ENCODE measurements at places on chromosomes 16 and 17.

GRCh38 chr17:61117983-61118382, 281.7 kb upstream of the TBX2 start:
- DNase-seq = no peak

GRCh38 chr17:62966426-62967204, 580 bp downstream of the TANC2 start:
- peak; percentile 26 for DNase-seq

GRCh38 chr16:62738666-62739460, 702.6 kb upstream of the CDH8 start:
- no peak for DNase-seq

GRCh38 chr17:28031174-28031573, 11.3 kb upstream of the NLK start:
- DNase-seq = no peak

DNA sequence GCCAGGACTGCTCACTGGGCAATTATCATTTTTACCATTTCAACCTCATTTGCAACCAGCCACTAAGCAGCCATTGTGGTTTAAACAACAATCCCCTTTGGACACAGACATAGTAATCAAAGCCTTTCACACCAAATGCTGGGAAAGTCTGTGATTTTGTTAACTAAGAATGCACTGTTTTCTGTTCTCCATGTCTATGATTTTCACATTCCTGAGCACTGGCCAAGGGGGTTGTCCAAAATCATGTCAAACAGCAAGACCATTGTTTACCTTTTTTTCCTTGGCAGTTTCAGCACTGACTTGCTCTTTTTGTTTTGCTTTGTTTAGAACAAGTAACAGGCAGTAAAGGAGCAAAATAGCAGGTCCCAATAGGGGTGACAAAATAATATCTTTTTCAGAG, 106.3 kb upstream of the SIAH1 start:
- peak; percentile 77 for DNase-seq

DNA sequence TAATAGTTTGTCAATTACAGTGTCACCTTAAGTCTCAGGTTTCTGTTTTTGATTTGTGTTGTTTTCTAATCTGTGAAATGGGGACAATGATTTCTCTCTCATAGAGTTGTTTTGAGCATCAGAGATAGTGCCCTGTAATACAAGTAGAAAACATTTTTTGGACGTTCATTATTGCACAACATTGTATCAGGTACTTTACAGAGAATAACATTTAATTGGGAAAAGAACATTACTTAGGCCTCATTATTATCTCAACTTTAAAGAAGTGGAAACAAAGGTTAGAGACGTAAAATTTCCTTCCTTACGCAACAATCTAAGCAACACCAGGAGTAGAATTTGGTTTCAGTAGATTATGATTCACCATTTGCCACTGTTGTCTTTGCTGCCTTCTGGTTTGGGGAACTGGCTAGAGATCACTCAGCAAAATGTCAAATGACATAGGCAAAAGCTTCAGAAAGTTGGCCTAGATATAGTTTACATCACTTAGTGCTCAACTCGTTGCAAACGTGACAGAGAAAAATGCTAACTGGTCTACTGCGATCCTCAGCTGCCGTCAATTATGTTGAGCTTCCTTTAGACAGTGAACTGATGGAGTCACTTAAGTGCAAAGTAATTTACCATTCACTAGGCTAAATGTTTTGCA, 1026.8 kb downstream of the CDH11 start:
- DNase-seq = peak; percentile 83
